T-helper 2 cell (primary cell): ENCODE measurements at places on chromosomes 7 and 10.
A peak's percentile ranks its signal among the peaks of the same experiment; 100 is the strongest.

- DNase-seq: no peak
These were observed 122.8 kb downstream of the KAT6B start for GRCh38 chr10:74949034-74949832.

- DNase-seq: no peak
These were observed 234.0 kb downstream of the SNX13 start for GRCh38 chr7:17706275-17706674.

DNA sequence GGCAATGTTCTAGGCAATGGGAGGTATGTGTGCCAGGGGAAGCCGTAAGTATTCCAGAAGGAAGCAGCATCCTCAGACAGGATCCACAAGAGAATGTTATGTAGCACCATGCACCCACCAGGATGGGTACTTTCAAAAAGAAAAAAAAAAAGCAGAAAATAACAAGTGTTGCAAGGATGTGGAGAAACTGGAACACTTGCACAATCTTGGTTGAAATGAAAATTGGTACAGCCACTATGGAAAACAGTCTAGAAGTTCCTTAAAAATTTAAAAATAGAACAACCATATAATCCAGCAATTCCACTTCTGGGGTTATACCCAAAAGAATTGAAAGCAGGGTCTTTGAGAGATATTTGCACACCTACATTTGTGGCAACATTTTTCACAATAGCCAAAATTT is 20.2 kb downstream of the C10orf71 start:
- DNase-seq: no peak

- no peak for DNase-seq
These were observed 264.2 kb upstream of the SLC26A5 start for GRCh38 chr7:103710247-103710646.

GRCh38 chr10:61842755-61843497 is 58.6 kb upstream of the ARID5B start:
- no peak for DNase-seq

DNA sequence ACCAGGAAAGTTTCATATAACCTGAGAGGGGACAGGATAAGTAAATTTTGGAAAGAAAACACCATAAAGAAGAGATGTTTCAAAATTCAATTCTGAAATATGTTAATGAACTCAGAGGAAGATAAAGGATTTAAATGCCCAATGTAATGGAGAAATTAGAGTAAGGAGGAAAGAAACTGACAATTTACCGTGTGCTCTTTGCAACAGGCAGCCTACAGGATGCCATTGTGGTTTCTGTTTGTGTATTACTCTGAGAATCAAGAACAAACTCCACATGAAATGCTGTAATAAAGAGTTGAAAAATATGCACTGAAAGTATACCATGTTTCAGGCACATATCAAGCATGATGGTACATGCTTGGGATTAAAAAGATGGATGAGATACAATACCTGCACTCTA is 44.8 kb upstream of the GLCCI1 start:
- no peak for DNase-seq

DNA sequence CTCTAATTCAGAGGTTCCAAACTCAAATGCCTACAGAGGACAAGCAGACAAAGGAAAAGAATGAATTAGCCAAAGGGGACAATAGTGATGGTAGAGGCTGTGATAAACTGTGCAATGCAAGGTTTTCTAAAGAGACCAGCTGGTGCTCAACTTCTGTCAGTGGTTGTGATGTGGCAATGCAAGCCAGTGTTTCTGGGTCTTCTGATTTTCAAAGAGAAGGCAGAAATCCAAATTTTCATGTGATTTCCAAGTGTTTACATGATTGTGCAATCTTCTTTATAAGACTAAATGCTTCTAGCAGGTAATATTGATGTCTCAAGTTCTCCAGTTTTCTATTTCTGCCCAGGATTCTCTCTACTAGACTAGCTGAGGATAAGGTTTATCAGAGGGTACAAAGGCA is 135.9 kb downstream of the PCDH15 start:
- DNase-seq: no peak

- DNase-seq: no peak
These were observed 208.6 kb downstream of the PTPRN2 start for GRCh38 chr7:158378978-158379377.

GRCh38 chr10:127228195-127228787 is 31.9 kb upstream of the INSYN2A start:
- DNase-seq: no peak

DNA sequence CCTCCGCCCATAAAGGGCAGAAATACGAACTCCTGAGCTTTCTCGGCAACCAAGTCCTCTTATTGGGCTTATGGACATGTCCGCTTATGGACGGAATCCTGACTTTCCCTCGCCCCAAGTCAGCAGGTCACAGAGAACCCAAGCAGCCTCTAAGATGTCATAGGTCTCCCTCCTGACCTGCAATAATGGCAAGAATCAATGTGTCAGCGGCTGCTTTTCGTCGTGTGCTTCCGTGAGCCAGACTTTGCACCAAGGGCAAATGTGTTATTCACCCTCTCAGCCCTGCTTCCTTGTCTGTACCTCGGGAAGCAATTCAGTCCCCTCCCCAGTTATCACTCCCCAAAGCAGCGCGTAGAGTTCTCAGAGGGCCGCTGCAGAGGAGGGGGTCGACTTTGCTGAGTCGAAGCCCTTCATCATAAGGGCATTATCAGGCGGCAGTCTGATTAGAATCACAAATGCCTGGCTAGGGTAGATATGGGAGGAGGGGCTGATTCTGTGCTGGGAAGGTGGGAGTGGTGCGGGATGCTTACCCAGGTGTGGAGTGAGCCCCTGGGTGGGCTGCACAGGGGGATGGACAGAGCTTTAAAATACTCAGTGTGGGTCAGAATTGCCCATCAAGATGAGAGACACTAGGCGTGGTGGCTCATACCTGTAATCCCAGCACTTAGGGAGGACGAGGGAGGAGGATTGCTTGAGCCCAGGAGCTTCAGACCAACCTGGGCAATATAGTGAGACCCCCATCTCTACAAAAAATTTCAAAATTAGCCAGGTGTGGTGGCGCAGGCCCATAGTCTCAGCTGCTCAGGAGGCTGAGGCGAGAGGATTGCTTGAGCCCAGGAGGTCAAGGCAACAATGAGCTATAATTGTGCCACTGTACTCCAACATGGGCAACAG is 36.0 kb downstream of the COL26A1 start:
- no peak for DNase-seq

- DNase-seq: no peak
These were observed 21.3 kb upstream of the ZMIZ2 start for GRCh38 chr7:44727158-44727936.

GRCh38 chr10:66799474-66799873 is 126.4 kb upstream of the LRRTM3 start:
- no peak for DNase-seq

DNA sequence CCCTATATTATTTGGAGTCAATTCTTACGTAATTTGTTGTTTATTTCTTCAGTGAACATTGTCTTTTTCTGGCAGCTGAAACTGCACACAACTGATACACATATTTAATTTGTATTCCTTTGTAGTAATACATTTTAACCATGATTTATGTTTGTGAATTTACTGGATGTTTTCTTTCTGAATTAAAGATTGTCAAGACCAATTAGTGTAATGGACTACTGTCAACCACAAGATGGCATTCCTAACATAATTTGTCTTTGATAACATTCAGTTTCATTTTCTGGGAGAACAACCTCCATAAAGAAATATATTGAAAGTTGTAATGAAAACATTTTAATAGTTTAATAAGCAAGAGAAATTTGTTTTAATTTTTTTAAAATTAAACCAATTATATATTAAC is 10.1 kb downstream of the THNSL1 start:
- DNase-seq: no peak

GRCh38 chr10:110540031-110540430 is 27.5 kb upstream of the SMC3 start:
- no peak for DNase-seq

- DNase-seq: peak; percentile 30
These were observed 322.4 kb upstream of the GHITM start for GRCh38 chr10:83816942-83817341.

- no peak for DNase-seq
These were observed 30.6 kb downstream of the TMEM243 start for GRCh38 chr7:87188930-87189329.

GRCh38 chr7:40192036-40192435 is 57.2 kb downstream of the SUGCT start:
- DNase-seq: no peak

DNA sequence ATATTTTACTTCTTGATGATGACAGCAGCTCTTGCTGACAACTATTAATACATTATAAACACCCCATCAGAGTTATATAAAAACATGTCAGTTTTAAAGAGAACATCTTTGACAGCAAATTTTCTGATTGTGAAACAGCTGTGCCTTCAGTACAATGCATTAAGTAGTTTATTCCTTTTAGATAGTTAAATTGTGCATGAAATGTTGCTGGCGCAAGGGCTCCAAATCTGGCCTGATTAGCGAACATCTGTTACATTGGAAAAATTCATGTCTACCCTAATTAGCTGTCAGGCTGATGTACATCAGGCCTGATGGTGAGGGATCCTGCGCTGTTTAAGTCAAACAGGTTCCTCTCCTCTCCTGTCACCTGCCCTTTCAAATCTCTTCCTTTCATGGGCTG is 171.9 kb upstream of the SP8 start:
- DNase-seq: no peak

- DNase-seq: no peak
These were observed 5.5 kb downstream of the JAZF1 start for GRCh38 chr7:28174901-28175661.

GRCh38 chr7:18128846-18129245 is 101.2 kb upstream of the PRPS1L1 start:
- no peak for DNase-seq

GRCh38 chr7:104967595-104967994 is 46.4 kb upstream of the KMT2E start:
- no peak for DNase-seq

GRCh38 chr10:34292194-34292565 is 522.9 kb downstream of the PARD3 start:
- no peak for DNase-seq

- no peak for DNase-seq
These were observed 87.8 kb upstream of the LRRTM3 start for GRCh38 chr10:66837990-66838389.

GRCh38 chr10:107800061-107800460 is 635.6 kb upstream of the SORCS1 start:
- no peak for DNase-seq

DNA sequence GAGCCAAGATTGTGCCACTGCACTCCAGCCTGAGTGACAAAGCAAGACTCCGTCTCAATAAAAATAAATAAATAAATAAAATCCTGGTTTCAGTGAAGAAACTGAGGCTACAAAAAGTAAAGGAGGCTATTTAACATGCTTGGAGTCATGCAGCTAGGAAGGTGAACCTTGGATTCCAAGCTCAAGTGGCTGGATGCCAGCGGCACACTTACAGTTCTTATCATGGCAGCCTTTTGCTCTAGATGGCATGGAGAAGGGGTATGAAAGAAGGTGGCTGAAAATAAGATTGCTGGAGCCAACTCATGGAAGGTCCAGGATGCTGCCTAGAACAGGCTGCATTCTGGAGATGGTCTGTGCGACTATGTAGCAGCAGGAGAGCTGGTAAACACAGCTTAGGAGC is 170.0 kb downstream of the SLC25A13 start:
- no peak for DNase-seq

- DNase-seq: no peak
These were observed 19.7 kb downstream of the TRUB1 start for GRCh38 chr10:114957673-114958072.

DNA sequence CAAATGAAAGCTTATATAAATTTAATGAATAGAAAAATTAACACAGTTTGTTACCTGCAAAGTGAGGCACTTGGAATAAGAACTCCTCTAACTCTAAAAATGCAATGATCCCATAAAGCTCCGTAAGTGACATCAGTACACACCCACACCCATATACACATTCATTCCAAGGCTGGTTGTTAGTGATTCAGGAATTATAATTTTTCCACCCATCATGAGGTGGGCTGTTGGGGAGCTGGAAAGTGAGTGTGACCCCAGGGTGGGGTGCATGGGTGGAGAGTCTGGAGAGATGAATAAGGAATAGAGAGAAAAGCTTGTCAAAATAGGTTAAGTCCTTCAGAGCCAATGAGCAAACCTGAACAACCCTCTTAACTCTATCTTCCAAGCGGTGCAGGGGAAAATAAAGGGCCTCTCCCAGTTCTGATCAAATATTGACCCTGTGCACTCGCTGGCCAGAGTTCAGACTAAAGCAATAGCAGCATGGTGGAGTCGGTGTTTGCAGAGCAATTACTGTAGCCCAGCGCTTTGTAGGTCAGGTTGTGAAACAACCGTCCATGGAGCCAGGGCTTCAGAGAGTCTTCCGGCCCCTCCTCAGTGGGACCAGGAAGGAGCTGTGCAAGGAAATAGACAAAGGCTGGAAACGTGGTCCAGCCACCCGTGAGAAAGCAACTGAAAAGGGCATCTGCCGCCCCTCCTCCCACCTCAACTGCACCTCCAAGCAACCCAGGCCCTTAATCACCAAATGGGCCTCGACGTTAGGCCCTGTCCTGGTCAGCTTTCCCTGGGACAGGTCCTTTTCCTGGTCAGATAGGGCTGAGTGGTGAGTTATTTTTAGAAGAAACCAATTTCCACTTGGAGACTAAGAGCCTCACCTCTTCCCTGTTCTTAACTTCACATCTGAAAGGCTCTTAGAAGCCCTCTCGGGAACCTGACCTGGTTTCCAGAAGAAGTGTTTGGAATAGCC is 61.2 kb downstream of the SH3PXD2A start:
- no peak for DNase-seq

GRCh38 chr7:42494736-42495135 is 257.7 kb upstream of the GLI3 start:
- no peak for DNase-seq

DNA sequence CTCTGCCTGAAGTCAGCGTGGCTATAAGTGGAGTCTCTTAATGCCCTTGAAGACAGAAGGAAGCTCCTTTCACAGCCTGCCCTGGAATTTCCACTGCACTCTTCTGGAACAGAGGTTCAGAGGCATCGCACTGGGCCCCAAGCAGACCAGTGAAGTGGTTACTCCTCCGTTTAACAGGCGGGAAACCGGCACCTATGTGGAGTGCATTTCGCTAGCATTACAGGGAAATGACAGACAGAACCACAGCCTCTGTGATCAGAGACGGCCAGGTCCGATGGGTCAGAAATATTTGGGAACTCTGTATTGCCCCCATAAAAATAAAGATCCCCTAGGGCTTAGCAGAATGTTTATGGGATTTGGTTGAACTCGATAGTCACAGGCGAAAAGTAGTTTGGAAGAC is 406.9 kb upstream of the PRKCQ start:
- no peak for DNase-seq

DNA sequence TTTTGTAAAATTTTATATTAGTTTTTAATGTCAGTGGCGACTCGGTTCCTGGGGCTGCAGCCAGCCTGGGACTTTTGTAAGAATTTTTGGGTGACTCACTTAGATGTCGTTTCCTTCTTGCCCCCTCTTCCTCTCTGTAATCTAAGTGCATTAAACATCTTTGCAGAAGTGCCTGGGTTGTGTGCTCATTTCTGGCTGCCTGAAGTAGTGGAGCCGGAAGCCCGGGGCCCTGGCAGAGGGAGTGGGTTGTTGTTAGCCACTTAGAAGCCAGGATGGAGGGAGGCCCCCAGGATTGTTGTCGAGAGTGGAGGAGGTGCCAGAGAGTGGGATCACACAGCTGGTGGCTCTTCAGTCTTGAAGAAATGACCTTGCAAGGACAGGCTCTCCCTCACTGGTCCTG is 11.0 kb upstream of the TRIM8 start:
- no peak for DNase-seq

GRCh38 chr7:36264123-36264801 is 111.2 kb downstream of the EEPD1 start:
- no peak for DNase-seq

GRCh38 chr10:68223535-68224165 is 8.3 kb downstream of the ATOH7 start:
- DNase-seq: peak; percentile 35
